Caudate nucleus (tissue), 63 donors: ENCODE measurements at places on chromosomes 6 and 20.

- no peak for DNase-seq
These were observed 9.8 kb upstream of the ZFP64 start for GRCh38 chr20:52201395-52201794.

- no peak for DNase-seq
These were observed 62.3 kb downstream of the STK4 start for GRCh38 chr20:45028424-45029136.

- DNase-seq = peak; percentile 10
These were observed 281.9 kb downstream of the UBE3D start for GRCh38 chr6:82783587-82784236.

DNA sequence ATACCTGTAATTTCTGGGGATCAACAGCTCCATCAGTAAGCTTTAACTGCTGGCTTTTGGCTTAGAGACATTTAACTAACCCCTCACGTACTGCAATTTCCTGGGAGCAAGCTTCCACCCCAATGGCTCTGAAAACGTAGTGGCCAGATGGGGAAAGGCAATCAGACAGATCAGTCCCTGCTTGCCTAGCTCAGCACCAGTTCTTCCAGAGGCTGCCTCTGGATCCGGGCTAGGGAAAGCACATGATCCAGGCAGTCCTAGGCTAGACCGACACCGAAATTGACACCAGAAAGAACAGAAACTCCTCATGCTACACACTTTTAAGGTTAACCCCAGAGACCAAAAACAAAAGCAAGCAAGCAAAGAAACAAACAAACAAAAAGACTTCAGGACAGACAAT lies 13.3 kb downstream of the PREP start:
- DNase-seq = no peak

DNA sequence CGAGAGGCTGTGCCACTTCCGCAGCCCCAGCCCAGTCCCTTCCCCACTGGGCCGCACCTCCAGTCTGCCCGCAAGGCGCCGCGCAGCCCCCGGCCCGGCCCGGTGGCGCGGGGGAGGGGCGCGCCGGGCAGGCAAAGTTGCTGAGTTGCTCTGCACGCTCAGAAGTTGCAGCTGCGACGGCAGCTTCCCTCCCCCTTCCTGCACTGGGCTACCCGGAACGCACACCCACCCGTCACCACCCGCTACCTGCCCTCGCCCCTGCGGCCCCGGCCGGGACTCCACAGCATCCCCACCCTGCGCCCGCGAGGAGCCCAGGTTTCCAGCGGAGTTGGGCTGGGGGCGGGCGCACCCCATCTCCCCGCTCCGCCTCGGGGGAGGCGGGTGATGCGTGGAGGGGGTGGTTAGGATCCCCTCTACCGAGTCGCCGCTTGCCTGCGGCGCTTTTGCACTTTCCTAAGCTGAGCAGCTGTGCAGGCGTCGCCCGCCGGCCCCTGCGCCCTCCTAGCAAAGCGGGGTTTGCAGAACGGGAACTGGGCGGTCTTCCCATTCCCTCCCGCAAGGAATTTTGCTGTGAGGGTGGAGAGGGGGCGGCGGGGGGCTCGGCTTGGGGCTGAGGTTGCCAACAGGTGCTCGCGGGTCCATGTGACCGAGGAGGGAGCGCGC lies 55.9 kb upstream of the RREB1 start:
- no peak for DNase-seq

DNA sequence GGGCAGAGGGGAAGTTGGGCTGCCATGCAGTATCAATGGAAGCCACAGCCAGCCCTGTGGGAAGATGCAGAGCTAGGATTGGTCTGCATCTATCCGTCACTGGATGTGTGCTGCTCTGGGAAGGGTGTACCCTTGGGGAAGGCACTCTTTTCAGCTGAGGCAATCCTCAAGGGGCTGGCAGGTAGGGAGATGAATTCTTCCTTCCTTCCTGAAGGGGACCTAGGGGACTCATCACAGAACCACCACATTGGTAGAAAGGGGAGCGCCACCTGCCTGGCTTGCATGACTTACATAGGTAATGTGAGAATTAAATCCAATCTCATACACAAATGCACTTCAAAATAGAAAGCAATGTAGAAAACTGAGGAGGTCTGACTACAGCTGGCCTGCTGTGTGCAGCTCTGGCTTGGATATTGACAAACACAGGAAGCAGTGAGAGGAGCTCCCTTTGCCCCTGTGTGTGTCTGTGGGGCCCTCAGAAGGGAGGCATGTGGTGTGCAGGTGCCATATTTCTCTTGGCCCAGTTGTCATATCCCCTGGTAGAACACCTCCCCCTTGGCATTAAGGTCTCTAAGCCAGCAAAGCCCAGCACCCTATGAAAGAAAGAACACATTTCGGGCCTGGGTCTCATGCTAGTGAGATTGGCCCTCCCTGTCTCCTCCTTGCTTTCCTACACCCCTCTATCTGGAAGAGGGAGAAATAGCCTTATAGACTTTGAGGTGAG lies 260.3 kb upstream of the MOCS1 start:
- no peak for DNase-seq

DNA sequence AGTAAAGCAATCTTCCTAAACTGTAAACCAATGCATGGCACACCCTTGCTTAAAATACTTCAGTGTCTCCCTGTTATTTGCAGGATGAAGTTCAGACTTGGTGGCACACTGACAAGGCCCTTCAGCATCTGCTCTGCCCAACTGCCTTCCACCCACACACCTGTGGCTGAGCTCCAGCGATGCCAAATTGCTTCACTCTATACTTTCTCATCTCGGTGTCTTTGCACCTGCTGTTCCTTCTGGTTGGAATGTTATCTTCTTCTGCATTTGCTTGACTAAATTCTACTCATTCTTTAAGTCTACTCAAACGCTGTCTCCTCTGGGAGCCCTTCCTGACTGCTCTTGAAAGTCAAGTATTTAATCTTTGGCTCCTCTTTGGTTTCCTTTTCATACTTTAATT lies 100.1 kb upstream of the SUPT3H start:
- DNase-seq = no peak

DNA sequence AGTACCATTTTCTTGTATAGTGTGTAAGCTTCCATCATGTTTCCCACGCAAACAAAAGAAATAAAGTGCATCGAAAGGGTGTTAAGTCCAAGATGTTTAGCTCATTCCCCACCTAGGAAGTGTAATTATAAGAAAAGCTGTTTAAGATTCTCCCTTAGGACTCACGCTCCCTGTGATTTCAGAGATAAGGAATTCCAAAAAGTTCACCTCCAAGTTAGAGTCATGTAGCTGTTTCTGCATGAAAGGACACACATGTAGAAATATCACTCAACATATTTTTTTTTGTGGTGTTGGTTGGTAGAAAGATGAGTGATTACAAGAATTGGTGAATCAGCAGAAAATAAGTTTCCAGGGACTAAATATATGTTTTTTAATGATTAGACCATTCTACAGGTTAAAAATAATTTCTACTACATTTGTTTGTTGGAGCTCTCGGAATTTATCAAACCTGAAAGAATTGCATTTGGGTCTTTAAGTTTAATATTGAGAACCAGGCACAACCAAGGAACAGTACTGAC lies 10.4 kb downstream of the OPN5 start:
- DNase-seq = no peak

GRCh38 chr20:50152394-50153152 lies 950 bp downstream of the PEDS1 start:
- no peak for DNase-seq

DNA sequence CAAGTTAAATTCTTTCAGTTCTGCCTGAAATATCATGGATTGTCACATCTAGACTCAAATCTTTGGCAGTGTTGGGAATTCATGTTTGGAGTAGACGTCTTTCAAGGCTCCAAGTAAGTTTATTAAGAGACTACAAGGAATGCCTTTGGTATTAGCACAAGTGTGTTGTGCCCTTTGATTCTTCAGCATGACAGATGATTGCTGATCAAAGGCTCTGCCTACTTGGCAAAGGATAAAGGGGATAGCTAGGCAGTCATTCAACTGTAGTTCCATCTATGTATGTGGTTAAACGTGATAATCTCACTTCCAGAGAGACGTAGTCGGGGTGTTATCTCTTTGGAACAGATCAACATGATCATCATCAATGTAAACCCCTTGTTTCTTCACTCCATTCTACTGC lies 86.2 kb downstream of the SPTLC3 start:
- DNase-seq = no peak

DNA sequence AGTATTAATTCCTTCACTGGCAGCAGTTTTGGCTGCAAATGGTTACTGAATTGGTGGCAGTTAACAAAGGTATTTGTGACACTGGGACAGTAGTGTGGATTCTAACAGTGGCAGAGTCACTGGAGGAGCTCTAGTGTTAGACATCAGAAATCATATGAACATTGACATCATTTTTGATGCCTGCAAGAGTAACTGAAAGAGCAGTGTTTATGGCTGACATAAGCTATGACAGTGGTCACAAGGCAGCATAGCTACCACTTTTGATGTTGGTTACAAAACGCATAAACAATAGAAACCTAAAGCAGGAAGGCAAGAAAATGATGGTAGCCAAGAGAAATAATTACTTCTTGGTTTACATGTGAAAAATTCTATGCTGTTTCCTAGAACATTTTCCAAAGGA lies 326.7 kb upstream of the MAN1A1 start:
- no peak for DNase-seq

DNA sequence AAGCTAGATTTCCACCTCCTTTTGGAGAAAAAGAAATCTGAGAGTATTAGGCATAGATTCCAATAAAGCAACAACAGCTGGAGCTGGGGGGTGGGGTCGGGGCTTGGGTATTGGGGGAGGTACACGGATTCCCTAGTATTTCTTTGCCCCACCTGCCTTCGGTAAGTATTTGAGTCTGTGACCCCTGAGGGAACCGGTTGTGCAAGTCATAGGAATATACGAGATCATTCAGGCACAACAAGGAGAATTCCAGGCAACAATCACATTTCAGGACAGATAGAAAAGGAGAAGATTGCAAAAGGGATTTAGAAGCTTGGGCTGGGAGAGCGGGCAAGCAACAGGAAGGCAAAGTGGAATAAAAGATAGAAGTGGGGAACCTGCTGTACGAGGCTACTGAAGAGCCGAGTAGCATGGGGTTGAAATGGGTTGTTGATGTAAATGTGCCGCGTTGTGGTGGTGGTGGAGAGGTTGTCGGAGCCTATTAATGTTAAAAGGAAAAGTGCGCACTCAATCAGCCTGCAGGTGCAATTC lies 148.9 kb downstream of the BCAS1 start:
- no peak for DNase-seq

DNA sequence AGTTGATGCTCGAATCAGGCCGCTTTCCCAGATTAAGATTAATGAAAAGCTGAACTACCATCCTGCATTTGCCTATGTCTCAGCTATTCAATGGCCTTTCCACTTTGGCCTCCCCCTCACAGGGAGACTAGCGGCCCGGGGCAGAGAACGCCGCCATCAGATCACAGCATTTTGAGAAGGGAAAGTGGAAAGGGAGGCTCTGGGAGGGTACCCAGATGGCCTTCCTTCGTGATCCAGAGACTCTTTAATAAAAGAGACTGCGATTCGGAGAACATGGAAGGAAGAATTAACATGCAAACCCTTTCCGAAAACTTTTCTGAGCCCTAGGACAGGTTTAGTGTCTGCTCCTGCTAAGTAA lies 533 bp downstream of the MRPS18A start:
- no peak for DNase-seq

DNA sequence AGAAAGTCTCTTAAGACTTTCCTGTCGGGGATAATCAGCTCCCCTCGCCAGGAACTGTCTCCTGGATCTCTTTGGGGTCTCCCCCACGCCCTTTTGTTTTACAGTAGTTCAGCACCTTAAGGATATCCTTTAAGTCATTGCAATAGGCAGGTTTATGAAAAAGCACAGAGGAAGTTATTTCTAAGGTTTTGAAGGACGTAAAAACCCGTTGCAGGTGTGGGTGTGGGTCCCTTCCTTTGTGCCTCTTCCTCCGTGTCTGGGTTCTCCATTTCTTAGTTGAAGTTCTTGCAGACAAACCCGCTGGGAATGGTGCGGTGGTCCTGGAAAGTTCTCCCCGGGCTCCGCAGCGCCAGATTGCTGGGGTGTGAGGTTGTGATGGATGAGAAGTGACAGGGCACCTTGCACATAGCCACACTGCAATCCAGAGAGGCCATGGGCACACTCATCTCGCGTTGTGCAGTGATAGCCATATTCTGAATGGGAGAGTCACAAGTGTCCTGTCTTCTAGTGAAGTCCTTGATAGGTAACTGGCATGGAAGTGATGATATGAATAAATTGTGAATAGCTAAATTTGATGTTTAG lies 65.2 kb downstream of the GTF2H5 start:
- DNase-seq = peak; percentile 7
